Right ventricle myocardium inferior (tissue), 1 donor: ENCODE measurements at places on chromosomes 4 and X. TPM values are rescaled to one million over a fixed set of nuclear protein-coding genes. Genes with fewer than 3 reads are reported as not detected.

Gene CT45A3
- total RNA-seq: not detected

- no peak for DNase-seq
Measured at GRCh38 chr4:37732526-37733186, 46.5 kb upstream of the RELL1 start.

DNA sequence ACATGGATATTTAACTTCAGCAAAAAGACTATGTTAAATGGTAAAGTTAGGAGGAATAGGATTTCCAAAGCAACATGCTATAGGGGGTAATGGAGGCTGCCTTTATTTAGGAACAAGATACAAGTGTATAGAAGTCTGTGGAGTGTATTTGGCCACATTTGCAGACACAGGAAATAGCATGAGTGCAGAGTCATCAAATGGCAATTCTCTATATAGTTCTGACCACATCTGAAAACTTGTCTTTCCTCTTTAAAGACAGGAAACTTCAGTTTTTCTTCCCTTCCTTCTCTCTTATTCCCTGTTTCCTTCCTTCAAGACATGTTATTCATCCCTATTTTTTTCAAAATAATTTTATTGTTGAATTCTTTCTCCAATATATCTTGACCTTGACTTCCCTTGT is 119.3 kb upstream of the PITX2 start:
- no peak for DNase-seq

DNA sequence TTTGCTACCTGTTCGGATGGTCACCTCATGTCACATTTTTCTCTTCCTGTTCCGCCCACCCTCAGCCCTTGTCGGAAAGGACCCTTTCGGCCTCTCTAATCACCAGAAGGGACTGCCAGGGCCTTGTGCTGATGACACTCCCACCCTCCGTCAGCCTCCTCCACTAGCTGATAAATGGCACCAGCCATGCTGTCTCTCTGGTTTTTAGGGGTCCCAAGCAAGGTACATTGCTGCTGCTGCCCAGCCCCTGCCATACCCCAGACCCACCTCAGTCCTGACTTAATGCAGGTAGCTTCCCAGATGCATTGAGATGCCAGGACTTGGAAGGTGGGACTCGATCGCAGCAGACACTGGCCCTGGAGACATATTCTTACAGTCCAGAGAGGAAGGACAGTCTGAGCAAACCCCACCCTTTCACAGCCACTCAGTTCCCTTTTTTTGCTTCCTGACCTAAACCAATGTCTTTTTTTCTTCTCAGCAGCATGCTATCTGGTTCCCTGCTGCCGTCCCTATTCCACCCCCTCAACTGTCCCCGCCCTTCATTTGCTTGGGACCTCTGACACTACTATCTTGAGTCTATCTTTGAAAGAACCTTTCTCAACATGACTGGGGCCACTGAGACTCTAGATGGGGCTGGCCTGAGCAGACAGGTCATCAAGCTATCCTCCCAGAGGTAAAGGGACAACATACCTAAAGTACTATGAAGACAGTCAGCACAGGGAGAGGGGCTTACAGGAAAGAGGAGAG is at the start of gene BTK:
TSS of gene BTK (minus strand) at position 397 of the 747 bp plus-strand sequence. CDS start 10,907 bp downstream, outside the sequence.
- no peak for DNase-seq
